Left ventricle myocardium inferior (tissue), 1 donor: ENCODE measurements at places on chromosomes 12 and 14.
A peak's percentile ranks its signal among the peaks of the same experiment; 100 is the strongest.

- peak; percentile 50 for DNase-seq
These were observed 11.7 kb downstream of the HDAC7 start for GRCh38 chr12:47808050-47808449.

DNA sequence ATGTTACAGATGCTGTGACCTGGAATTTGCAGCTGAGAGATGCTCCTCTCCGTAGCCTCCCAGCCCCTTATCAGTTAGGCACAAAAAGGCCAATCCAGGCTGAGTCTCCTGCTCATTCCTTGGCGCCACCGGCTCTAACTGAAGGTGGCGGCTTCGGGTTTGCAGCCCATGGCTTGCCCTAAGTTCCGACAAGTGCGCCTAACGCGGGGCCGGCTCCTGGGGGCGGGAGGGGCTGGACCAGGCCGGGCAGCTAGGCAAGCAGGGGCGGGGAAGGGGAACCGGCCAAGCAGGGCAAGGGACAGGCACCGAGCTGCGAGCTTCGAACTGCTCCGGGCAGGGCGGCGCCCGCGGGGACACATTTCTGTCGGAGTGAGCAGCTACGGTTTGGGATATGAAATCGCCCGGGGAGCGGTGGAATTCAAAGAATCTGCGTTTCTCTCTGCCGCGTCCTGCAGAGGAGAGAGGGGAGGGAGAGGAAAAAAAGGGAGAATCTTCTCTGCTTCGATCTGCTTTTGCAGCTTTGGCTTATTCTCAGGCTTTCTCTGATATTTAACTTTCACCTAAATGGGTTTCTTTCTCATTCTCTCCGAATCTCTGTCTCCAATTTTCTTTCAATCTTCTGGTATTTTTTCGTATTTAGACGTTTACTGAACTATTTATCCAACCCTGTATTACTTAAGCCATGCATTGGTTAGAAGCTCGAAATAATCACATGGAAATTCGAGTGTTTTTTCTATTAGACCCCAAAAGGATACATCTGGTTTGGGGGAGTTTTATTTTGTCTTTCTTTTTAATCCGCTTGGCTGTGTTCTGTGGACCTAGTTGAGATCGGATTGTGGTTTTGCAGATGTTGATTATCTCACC, 1.6 kb upstream of the HOXC12 start:
- DNase-seq, result no peak

DNA sequence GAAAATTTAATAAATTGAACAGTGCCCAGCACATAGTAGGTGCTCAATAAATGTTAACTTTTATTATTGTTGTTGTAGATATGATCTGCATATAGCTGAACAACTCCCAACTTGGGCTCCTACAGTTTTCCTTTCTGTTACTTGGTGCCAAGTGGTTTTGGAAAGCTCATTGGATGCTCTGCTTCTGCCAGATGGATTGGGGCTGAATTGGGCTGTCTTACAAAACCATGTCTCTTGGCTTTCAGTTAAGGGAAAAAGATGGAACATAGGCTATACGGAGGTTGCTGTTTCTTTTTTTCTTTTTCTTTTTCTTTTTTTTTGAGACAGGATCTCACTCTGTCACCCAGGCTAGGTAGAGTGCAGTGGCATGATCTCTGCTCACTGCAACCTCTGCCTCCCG, 140.7 kb upstream of the PWP1 start:
- no peak for DNase-seq

DNA sequence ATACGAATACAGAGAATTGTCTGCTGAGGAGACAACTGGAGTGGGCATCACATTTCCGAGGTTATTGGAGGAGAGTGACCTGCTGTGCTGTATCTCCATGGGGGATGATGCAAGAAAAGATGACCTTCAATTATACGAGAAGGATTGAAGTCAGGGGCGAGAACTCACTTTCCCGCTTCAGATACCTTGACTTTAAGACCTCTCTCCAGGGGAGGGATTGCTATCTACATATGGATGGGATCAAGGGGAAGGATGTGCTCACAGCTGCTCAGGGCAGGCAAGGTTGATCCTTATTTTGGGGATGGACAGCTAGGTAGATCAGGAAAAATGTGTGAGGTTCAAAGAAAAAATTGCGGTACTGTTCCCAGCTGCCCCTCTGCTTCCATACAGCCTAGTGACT, 24.4 kb downstream of the NEUROD4 start:
- DNase-seq, result no peak

GRCh38 chr12:10409392-10409791, at the start of gene KLRC4:
TSS of gene KLRC4 (minus strand) at chr12:10409757. CDS start at chr12:10409575, 182 bp downstream.
- DNase-seq, result no peak

GRCh38 chr12:99695050-99695449, 47.5 kb downstream of the GARIN6 start:
- DNase-seq, result no peak

GRCh38 chr12:111775205-111776193, 8.8 kb downstream of the ALDH2 start:
- DNase-seq, result peak; percentile 88

DNA sequence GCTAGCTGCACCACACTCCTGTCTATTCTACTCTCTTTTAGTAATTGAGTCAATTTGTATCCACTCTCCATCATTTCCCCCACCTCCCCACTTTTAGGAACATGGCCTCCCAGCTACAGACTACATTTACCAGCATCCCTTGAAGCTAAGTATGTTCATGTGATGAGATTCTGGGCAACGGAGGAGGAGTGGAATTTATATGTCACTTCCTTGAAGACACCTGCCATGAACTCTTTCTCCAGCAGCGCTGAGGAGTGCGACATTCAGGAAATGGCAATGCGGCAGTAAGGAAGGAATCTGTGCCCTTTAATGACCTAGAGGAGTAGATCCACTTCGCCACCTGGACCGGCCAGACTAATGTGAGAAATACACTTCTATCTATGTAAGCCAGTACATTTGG, 243.7 kb upstream of the DIO2 start:
- no peak for DNase-seq

DNA sequence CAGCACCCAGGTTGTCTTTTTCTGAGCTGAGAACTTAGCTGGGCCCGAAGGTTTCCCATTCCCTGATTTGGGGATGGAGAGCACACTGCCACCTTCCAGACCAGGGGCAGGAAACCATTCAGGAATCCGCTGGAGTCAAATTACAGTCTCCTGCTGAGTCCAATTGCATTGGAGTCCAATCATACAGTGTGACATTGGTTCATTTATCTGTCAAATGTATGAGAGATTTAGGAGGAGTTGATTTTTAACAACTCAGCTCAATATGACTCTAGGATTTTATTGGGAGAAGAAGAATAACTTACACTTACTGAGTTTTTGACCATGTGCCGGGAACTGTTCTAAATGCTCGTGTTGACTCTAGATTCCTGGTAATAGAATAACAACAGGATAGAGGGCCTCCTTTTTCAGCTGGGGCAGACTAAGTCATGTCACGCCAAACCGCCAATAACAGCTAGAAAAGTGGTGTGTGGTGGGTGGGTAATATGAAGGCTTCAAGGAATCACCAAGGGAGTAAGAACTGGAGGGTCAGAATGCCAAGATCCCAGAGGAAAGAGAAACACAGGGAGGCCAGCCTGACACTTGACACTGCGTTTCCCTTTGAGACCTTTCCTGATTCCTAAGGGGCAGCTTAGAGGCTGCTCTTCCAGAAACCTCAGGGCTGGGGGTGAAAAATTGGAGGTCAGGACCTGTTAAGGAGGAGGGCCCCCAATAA, 11.5 kb downstream of the SYNDIG1L start:
- no peak for DNase-seq

DNA sequence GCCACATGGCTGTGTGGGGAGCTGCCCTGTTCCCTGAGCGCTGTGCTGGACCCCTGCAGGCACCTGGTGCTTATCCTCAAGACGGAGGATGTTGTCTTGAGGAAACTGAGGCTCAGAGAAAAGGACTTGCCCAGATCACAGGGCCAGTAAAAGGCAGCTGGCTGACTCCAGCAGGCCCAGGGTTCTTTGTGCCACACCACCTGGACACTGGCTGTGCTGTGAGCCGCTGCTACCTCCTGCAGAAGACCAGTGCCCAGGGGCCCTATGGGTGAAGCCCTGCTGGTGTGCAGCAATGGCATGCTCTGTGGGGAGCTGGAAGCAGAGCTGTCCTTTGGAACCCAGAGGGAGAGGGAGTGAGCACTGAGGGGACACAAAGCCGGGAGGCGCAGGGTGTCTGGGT, 75.9 kb downstream of the DDX51 start:
- DNase-seq, result no peak

DNA sequence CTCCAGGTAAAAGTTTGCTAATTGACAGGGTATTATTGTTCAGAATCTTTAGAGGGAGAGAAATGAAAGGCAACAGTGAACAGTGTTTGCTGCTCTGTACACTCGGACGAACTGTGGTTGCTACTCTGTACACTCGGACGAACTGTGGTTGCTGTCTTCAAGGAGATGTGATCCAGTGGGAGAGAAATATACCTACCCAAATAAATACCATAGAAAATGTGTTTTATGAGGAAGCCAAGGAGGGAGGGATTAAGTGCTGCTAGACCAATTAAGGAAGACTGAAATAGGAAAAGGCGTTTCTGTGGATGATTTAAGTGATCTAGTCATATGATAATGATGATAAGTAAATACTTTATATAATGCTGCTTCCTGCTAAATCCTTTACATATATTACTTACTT, 2.7 kb downstream of the STK38L start:
- no peak for DNase-seq

GRCh38 chr14:33352821-33353220, 414.1 kb downstream of the NPAS3 start:
- DNase-seq, result no peak

DNA sequence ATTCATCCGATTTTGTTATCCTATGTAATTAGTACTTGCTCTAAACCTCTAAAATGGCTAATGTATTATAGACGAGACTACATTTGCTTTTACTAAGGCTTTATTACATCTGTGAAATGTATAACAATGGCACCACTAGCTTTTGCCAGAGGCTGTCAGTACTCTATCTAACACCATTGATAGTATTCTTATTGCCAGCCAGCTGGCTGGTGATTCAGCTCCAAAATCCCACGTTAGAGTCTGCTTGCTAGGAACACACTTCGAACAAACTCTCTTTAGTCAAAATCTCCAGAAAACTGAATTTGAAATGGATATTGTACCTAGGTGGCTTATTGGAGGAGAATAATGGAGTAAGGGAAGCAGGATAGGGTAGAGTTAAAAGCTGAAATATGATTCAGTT, 839.2 kb downstream of the SLC6A15 start:
- no peak for DNase-seq

DNA sequence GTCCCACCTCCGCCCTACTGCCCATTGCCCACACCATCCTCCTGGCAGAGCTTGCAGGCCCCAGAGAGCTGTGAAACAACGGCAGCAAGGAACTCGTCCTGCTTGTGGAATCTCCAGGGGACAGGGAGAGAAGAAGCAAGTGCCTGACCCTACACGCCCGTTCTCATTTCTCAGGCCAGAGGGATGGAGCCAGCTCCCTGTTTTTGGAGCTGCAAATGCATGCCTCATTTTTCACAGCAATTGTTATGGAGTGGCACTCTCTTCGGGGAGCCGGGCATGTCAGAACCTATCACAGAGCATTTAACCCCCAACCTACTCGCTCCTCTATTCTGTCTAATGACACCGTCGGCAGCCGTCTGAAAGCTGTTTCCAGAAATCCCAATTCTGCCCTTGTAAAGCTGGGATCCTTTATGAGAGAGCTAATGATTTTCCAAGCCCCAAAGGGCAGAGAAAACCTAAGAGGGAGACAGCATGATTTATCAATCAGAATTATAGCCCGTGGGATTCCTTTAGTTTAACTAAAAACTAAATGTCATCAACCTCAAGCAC, 222.3 kb upstream of the NOS1 start:
- no peak for DNase-seq

- no peak for DNase-seq
These were observed 18.4 kb downstream of the DAAM1 start for GRCh38 chr14:59206892-59207291.

- no peak for DNase-seq
These were observed 12.5 kb downstream of the CFAP54 start for GRCh38 chr12:96501908-96502307.

DNA sequence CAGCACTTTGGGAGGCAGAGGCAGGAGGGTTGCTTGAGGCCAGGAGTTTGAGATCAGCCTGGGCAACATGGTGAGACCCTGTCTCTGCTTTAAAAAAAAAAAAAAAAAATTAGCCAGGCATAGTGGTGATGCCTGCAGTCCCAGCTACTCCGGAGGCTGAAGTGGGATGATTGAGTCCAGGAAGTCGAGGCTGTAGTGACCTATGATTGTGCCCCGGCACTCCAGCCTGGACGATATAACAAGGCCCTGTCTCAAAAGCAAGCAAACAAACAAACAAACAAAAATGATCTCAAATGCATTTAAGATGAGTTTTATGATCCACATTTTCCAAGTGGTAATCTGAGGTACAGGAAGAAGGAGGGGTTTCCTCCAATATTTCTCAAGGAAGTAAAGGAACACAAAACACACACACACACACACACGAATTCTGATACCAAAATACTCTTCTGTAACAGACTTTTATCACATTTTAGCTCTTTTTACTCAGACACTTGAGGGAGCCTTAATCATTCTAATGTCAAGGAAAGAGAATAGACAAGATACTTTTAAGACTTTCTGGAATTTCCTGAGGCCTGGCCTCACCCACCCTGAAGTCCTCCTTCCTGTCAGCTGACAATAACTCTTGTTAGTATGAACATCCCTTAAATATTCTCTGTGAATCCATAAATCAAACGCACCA, 44.4 kb upstream of the CERS5 start:
- no peak for DNase-seq

DNA sequence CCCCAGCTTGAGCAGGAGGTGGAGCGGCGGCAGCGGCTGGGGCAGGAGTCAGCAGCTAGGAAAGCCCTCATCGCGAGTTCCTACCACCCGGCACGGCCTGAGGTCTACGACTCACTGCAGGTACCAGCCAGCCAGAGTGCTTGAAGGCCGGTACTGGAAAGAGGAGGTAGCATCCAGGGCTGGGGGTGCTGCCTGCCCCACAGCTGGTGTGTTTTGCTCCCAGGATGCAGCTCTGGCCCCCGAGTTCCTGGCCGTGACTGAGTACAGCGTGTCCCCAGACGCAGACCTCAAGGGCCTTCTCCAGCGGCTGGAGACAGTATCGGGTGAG, 1.6 kb downstream of the OGFOD2 start:
- DNase-seq, result no peak

- no peak for DNase-seq
These were observed 11.7 kb upstream of the NAA30 start for GRCh38 chr14:57378661-57379060.

GRCh38 chr12:57031138-57031725, 14.9 kb upstream of the TAC3 start:
- DNase-seq, result no peak

GRCh38 chr14:105068818-105069217, 3.6 kb upstream of the GPR132 start:
- DNase-seq, result no peak

- no peak for DNase-seq
These were observed 4.3 kb downstream of the SEL1L start for GRCh38 chr14:81529391-81529790.

DNA sequence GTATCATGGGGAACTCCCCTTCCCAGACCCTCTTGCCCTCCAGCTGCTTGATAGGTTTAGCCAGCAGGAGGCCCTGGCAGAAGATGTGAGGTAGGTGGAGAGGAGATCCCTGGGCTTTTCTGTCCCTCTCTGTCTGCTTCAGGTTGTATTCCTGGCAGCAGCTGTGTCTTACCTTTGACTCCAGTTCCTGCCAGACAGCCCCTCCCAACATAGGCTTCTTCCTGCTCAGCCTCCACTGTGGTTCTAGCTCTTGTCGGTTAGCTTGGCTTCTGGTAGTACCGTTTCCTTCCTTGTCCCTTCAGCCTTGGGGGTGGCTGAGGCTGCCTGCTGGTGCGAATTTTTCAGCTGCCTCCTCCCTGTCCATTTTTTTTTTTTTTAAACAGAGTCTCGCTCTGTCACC, 215.7 kb upstream of the CRY1 start:
- no peak for DNase-seq
